Cerebellar nuclear complex (tissue), 1 donor: ENCODE measurements at places on chromosomes 1 and 21.

DNA sequence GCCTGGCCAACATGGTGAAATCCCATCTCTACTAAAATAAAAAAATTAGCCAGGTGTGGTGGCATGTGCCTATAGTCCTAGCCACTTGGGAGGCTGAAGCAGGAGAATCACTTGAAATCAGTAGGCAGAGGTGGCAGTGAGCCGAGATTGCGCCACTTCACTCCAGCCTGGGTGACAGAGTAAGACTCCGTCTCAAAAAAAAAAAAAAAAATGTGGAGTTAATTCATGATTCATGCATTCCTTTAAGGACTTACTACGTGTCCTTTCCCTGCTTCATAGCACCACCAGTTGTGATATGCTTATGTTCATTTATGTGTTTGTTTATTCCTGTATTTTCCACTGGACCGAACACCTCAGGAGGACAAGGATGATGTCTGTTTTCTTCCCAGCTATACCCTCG, 12.7 kb upstream of the PRELP start:
- DNase-seq: no peak

- no peak for DNase-seq
These were observed 145.4 kb downstream of the GREM2 start for GRCh38 chr1:240466509-240466908.

GRCh38 chr1:210264496-210265380, 32.1 kb downstream of the SERTAD4 start:
- DNase-seq: no peak

GRCh38 chr1:203244776-203245175, 15.3 kb upstream of the CHIT1 start:
- DNase-seq: no peak

DNA sequence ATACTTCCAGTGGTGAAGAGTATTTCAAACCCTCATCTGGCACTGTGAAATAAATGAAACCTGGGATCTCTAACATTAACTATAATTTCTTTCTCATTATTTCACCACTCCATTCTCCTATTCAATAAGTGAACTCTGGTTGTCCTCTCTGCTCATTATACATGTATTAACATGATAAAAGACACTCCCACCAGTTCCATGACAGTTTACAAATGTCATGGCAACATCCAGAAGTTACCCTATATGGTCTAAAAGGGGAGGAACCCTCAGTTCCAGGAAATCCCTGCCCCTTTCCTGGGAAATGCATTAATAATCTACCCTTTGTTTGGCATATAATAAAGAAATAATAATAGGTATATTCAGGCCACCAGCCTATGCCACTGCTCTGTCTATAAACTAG, 62.7 kb upstream of the BRINP3 start:
- DNase-seq: no peak

- no peak for DNase-seq
These were observed 5.2 kb upstream of the GPR161 start for GRCh38 chr1:168141871-168142385.
